Activated CD8-positive, alpha-beta T cell treated with anti-CD3 and anti-CD28 coated beads, Interleukin-2, amount 10 ng/mL, durations not matched to agents 7 days and 5 days (primary cell): ENCODE measurements at places on chromosomes 7 and 10.

GRCh38 chr10:94011296-94011695 lies 17.6 kb downstream of the PLCE1 start:
- no peak for DNase-seq
- no peaks in the 10 kb centered on the region for H3K4me1 ChIP-seq
- no peaks in the 10 kb centered on the region for H3K36me3 ChIP-seq

DNA sequence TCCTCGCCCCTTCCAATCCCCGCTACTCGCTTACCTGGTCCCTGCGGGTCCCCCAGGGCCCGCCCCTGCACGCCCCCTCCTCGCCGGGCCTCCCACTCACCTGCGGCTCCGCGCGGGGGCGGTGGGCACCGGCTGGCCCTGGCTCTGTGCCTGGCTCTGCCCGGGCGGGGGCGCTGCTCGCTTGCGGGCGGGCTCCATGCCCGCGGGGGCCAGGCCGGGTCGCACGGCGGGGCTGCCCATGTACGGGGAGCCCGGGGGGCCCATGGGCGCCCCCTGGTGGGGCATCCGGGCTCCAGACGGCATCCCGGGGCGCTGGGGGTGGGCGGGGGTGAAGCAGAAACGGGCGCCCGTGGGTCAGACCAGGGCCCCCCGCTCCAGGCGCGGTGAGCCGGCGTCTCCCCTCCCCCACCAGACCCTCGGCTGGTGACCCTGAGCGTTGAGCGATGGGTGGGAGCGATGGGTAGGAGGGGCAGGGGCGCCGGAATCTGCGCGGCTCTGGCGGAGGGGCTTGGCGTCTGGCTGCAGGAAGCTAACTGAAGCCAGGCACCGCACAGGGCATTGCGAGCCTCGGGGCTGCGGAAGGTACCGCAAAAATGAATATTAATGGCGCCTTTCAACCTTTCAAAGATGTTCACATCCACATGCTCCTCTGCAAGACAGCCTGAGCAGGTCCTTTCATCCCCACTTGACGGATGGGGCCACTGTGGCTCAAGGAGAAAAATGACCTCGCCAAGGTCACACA lies 3.0 kb downstream of the SMARCD3 start:
- H3K4me1 ChIP-seq = peaks cover 42% of the 10 kb centered on the region
- peaks cover 42% of the 10 kb centered on the region for H3K27me3 ChIP-seq
- peak; percentile 69 for DNase-seq

DNA sequence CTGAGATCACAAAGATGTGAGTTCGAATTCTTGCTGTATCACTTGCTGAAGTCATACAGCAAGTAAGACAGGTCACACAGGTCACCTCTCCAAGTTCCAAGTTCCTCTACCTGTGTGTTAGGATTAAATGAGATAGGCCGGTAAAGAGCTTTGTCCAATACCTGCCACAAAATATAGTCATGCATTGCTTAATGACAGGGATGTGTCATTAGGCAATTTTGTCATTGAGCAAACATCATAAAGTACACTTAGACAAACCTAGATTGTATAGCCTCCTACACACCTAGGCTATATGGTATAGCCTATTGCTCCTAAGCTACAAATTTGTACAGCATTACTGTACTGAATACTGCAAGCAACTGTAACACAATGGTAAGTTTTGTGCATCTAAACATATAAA lies 469.4 kb downstream of the KCNMA1 start:
- no peak overlapping the region for H3K27ac ChIP-seq
- no peak overlapping the region for H3K4me3 ChIP-seq
- H3K36me3 ChIP-seq = no peaks in the 10 kb centered on the region
- DNase-seq = no peak
- H3K27me3 ChIP-seq = peaks cover 27% of the 10 kb centered on the region

DNA sequence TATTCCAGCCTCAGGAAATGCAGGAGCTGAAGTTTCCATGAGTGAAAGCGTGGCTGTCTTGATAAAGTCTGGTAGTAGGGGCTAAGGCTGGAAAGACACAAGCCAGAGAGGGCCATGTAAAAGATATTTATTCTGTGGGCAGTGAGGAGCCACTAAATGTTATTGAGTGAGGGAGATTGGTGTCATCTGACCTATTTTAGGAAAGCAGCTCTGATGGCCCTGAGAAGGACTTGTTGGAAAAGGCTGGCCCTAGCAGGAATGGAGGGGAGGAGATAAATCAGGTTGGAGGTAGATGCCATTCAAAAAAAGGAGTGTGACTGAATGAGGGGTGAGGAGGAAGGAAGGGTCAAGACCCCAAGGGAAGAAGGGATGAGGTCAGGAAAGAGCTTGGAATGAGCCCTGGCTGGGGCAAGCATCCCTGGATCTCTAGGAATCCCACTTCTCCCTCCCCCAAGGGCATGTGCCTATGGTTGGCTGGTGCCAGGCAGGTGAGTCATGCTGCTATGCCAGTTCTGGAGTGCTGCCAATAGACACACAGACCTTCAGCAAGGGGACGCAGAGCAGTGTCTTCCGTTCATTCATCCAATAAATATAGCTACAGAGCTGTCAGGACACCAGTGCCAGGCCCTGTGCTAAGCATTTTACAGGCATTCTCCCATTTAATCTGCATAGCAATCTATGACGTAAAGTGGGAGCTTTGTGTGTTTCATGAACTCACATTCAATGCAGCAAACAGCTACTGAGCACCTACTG lies 2.0 kb downstream of the ANKRD2 start:
- DNase-seq = no peak
- H3K27me3 ChIP-seq = no peaks in the 10 kb centered on the region
- no peaks in the 10 kb centered on the region for H3K4me1 ChIP-seq
- no peak overlapping the region for H3K4me3 ChIP-seq
- H3K36me3 ChIP-seq = no peaks in the 10 kb centered on the region
- no peak overlapping the region for H3K27ac ChIP-seq

GRCh38 chr10:63273577-63273976 lies 140.4 kb downstream of the NRBF2 start:
- peak overlapping the region; percentile 55 for H3K4me3 ChIP-seq
- DNase-seq = no peak
- H3K27me3 ChIP-seq = no peaks in the 10 kb centered on the region
- H3K27ac ChIP-seq = peak overlapping the region; percentile 79
- peaks cover 3% of the 10 kb centered on the region for H3K36me3 ChIP-seq

DNA sequence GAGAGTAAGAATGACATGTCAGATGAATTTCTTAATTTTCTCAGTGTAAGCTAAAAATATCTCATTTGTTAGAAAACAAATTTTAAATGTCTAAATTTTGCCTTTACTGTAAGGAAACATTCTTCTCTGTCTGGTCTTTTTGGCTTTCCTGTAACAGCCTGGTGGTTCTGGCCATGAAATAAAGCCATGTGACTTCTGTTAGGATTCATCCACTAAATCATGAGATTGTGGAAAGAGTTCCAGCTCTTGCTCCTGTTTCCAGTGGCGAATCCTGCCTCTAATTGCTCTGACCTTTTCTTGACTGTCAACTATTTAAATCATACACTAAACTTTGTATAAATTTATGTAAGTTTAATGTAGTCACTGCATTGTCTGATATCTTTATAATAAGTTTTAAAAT lies 398.5 kb upstream of the AKR1E2 start:
- H3K36me3 ChIP-seq = no peaks in the 10 kb centered on the region
- H3K4me3 ChIP-seq = no peak overlapping the region
- H3K4me1 ChIP-seq = no peaks in the 10 kb centered on the region
- no peak for DNase-seq
- peaks cover 3% of the 10 kb centered on the region for H3K27me3 ChIP-seq
- no peak overlapping the region for H3K27ac ChIP-seq

DNA sequence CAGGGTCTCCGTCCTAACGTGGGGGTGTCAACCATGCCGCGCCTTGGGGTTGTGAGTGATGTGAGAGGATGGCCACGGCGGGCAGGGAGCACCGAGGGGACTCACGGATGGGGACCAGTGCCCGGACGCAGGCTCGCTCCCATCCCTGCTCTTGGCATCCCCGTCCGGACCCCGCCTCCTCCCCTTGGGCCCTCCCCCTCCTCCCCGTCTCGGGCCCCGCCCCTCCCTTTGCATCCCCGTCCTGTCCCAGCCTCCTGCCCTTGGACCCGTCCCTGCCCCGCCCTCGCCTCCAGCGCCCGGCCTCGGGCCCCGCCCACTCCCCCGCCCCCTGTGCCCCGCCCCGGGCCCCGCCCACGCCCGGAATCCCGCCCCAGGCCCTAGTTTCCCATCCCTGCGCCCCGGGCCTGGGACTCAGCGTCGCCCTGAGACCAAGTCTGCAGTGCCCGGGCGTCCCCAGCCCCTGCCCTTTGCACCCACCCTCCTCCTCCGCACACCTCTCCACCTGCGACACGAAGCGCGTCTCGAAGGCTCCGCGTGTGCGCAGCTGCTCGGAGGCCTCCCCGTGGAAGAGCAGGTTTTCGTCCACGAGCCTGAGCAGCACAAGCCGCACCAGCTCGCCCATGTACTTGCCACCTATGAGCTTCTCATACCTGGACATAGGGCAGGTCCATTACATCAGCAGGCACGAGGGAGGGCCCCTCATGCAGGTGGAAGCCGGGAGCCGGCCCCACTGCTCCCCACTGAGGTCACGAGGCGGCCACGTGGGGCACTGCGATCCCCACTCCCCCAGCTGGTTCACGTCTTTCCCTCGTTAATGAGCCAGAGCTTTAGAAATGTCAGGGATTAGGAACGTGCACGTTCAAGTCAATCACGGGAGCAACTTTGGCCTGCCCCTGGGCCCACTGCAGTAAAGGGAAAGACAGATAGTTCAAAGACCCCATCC lies 5.1 kb upstream of the MYL7 start:
- H3K27me3 ChIP-seq = peaks cover 21% of the 10 kb centered on the region
- H3K4me3 ChIP-seq = peak overlapping the region; percentile 45
- H3K36me3 ChIP-seq = no peaks in the 10 kb centered on the region
- no peak overlapping the region for H3K27ac ChIP-seq
- peak; percentile 74 for DNase-seq

GRCh38 chr10:72756674-72757385 lies 64.9 kb downstream of the MCU start:
- DNase-seq = no peak
- H3K36me3 ChIP-seq = no peaks in the 10 kb centered on the region
- H3K27me3 ChIP-seq = no peaks in the 10 kb centered on the region
- no peak overlapping the region for H3K4me3 ChIP-seq

- no peak overlapping the region for H3K27ac ChIP-seq
- peaks cover 30% of the 10 kb centered on the region for H3K36me3 ChIP-seq
- no peak overlapping the region for H3K4me3 ChIP-seq
- no peaks in the 10 kb centered on the region for H3K27me3 ChIP-seq
These were observed 30.7 kb upstream of the PRKAR1B start for GRCh38 chr7:757741-758163.

DNA sequence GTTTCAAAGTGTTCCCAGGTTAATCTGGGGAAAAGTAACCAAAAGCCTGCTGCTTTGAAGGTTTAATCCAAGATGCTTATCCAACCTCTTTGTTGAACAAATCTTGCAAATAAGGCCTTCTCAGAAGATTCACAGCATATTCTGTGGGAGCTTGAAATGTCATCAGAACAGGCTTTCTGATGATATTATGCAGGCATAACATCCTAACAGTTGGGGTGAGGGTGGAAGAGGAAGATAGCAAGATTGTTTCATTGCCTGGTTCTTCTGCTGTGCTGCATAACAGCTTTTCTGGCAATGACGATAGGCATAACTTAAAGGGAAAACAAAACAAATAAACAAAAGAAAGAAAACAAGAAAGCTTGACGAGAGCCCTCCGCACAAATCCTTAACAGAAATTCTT lies 217.4 kb downstream of the PHF14 start:
- no peak overlapping the region for H3K4me3 ChIP-seq
- no peak for DNase-seq
- peaks cover 15% of the 10 kb centered on the region for H3K27me3 ChIP-seq
- no peak overlapping the region for H3K27ac ChIP-seq
- H3K36me3 ChIP-seq = no peaks in the 10 kb centered on the region
- H3K4me1 ChIP-seq = peaks cover 2% of the 10 kb centered on the region

DNA sequence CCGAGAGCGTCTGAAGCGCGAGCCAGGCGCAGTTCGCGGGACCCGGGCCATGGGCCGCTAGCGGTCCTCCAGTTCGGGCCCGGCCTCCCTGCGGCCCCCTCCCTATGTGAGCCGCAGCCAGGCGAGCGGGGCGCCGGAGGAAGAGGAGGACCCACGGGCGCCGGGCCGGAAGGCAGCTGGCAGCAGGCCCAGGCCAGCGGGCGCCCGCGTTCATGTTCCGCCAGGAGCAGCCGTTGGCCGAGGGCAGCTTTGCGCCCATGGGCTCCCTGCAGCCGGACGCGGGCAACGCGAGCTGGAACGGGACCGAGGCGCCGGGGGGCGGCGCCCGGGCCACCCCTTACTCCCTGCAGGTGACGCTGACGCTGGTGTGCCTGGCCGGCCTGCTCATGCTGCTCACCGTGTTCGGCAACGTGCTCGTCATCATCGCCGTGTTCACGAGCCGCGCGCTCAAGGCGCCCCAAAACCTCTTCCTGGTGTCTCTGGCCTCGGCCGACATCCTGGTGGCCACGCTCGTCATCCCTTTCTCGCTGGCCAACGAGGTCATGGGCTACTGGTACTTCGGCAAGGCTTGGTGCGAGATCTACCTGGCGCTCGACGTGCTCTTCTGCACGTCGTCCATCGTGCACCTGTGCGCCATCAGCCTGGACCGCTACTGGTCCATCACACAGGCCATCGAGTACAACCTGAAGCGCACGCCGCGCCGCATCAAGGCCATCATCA lies 1.1 kb downstream of the ADRA2A start:
- H3K36me3 ChIP-seq = peaks cover 2% of the 10 kb centered on the region
- peak overlapping the region; percentile 54 for H3K4me3 ChIP-seq
- peaks cover 12% of the 10 kb centered on the region for H3K4me1 ChIP-seq
- DNase-seq = no peak
- peaks cover 63% of the 10 kb centered on the region for H3K27me3 ChIP-seq

GRCh38 chr10:96025566-96025965 lies 17.8 kb upstream of the CCNJ start:
- peaks cover 2% of the 10 kb centered on the region for H3K27me3 ChIP-seq
- H3K27ac ChIP-seq = no peak overlapping the region
- H3K4me3 ChIP-seq = no peak overlapping the region
- H3K4me1 ChIP-seq = peaks cover 1% of the 10 kb centered on the region
- H3K36me3 ChIP-seq = no peaks in the 10 kb centered on the region

- no peak overlapping the region for H3K27ac ChIP-seq
- H3K36me3 ChIP-seq = peaks cover 2% of the 10 kb centered on the region
- H3K4me3 ChIP-seq = no peak overlapping the region
- peaks cover 29% of the 10 kb centered on the region for H3K27me3 ChIP-seq
These were observed 32.6 kb downstream of the AP5Z1 start for GRCh38 chr7:4808026-4808425.

GRCh38 chr10:63352976-63353375 lies 112.8 kb downstream of the JMJD1C start:
- H3K27me3 ChIP-seq = no peaks in the 10 kb centered on the region
- no peak overlapping the region for H3K4me3 ChIP-seq
- no peaks in the 10 kb centered on the region for H3K36me3 ChIP-seq
- H3K27ac ChIP-seq = no peak overlapping the region
- H3K4me1 ChIP-seq = peaks cover 7% of the 10 kb centered on the region

- H3K4me3 ChIP-seq = no peak overlapping the region
- H3K4me1 ChIP-seq = peaks cover 8% of the 10 kb centered on the region
- H3K27me3 ChIP-seq = peaks cover 3% of the 10 kb centered on the region
These were observed 44.7 kb downstream of the ABLIM1 start for GRCh38 chr10:114613237-114613979.

GRCh38 chr7:95687759-95688343 lies 84.5 kb upstream of the DYNC1I1 start:
- peaks cover 7% of the 10 kb centered on the region for H3K4me1 ChIP-seq
- H3K36me3 ChIP-seq = no peaks in the 10 kb centered on the region
- H3K27me3 ChIP-seq = no peaks in the 10 kb centered on the region
- no peak overlapping the region for H3K27ac ChIP-seq
- no peak overlapping the region for H3K4me3 ChIP-seq
- no peak for DNase-seq

- H3K27me3 ChIP-seq = no peaks in the 10 kb centered on the region
- no peak for DNase-seq
- H3K4me1 ChIP-seq = no peaks in the 10 kb centered on the region
These were observed 15.6 kb downstream of the COBL start for GRCh38 chr7:51300762-51301674.
